ENCODE measurements at places on chromosomes 7 and 10. TPM values are rescaled to one million over a fixed set of nuclear protein-coding genes. Genes with fewer than 3 reads are reported as not detected.

PLCE1 gene
- total RNA-seq = 6.3 TPM

NCF1 gene
- total RNA-seq = 0.12 TPM

FAM25C gene
- total RNA-seq = 4.7 TPM

MUC12 gene
- total RNA-seq = 15.7 TPM

SPDYE11 gene
- not detected for total RNA-seq

LIPK gene
- total RNA-seq = not detected

POLR2J2 gene
- 0.75 TPM for total RNA-seq

CHAT gene
- total RNA-seq = not detected

NACAD gene
- 0.16 TPM for total RNA-seq

OR6B1 gene
- total RNA-seq = not detected

NXPH1 gene
- not detected for total RNA-seq

FBXL13 gene
- 0.30 TPM for total RNA-seq

EEPD1 gene
- total RNA-seq = 45.5 TPM

PGAM2 gene
- not detected for total RNA-seq

NPY4R2 gene
- total RNA-seq = 27.3 TPM

NPSR1 gene
- total RNA-seq = not detected

DNAH11 gene
- 0.05 TPM for total RNA-seq

CAV2 gene
- 157 TPM for total RNA-seq

PLA2G12B gene
- total RNA-seq = not detected

COBL gene
- total RNA-seq = 4.7 TPM

IL2RA gene
- not detected for total RNA-seq

ZPBP gene
- not detected for total RNA-seq

RELN gene
- 0.03 TPM for total RNA-seq

GOLGA7B gene
- total RNA-seq = 3.6 TPM

FAM25A gene
- total RNA-seq = 1.1 TPM

PCLO gene
- 1.2 TPM for total RNA-seq

RNF148 gene
- not detected for total RNA-seq

LLCFC1 gene
- total RNA-seq = not detected

MPP7 gene
- 0.24 TPM for total RNA-seq

CYP2C18 gene
- 0.07 TPM for total RNA-seq

C10orf62 gene
- total RNA-seq = 0.12 TPM

ABCB4 gene
- total RNA-seq = not detected

ZP3 gene
- total RNA-seq = 20.0 TPM

LRRN3 gene
- 0.17 TPM for total RNA-seq

DGKB gene
- not detected for total RNA-seq

MALRD1 gene
- total RNA-seq = not detected

TRDMT1 gene
- 3.8 TPM for total RNA-seq

TMEM176A gene
- total RNA-seq = 0.15 TPM

PTER gene
- 13.4 TPM for total RNA-seq

TBC1D12 gene
- 4.5 TPM for total RNA-seq

PCDH15 gene
- total RNA-seq = not detected

SPDYE5 gene
- not detected for total RNA-seq

CLCN1 gene
- not detected for total RNA-seq

SMKR1 gene
- total RNA-seq = 7.1 TPM

OR2A25 gene
- total RNA-seq = not detected

LRRC17 gene
- total RNA-seq = not detected

ZNF25 gene
- total RNA-seq = 2.3 TPM

HKDC1 gene
- total RNA-seq = 19.3 TPM

HOXA13 gene
- 1.9 TPM for total RNA-seq

DKK1 gene
- total RNA-seq = 341 TPM

NODAL gene
- not detected for total RNA-seq

TWIST1 gene
- total RNA-seq = 1.4 TPM

MEST gene
- 42.3 TPM for total RNA-seq

ZNF518A gene
- total RNA-seq = 7.5 TPM

ZNF503 gene
- total RNA-seq = 13.0 TPM

HOXA3 gene
- 10.8 TPM for total RNA-seq
